ENCODE measurements at places on chromosomes 1 and 21.

GRCh38 chr21:37936010-37936785 lies 19.9 kb upstream of the KCNJ6 start:
- DNase-seq = no peak

- DNase-seq = peak; percentile 72
Observed at GRCh38 chr1:204647114-204647804, 38.3 kb downstream of the LRRN2 start.

- peak; percentile 59 for DNase-seq
Observed at GRCh38 chr1:57019236-57019839, 53.5 kb upstream of the C8B start.

DNA sequence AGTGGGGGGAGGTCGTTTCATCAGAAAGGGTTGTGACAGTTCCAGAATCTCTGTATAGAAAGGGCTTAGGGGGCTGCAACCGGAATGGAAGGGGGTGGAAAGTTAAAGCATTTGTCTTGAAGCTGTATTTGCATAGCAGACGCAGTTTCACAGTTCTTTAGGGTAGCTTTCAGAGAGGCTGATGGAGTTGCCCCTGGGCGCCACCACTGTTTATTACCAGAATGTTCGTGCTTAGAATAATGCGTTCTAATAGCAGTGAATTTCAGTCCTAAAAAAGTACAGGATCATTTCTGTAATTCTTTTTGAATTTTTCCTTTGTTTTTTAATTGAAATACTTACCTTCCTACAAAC lies 1.3 kb downstream of the EXO1 start:
- DNase-seq = no peak

- no peak for DNase-seq
Observed at GRCh38 chr1:202890392-202890791, 1.4 kb upstream of the RABIF start.

DNA sequence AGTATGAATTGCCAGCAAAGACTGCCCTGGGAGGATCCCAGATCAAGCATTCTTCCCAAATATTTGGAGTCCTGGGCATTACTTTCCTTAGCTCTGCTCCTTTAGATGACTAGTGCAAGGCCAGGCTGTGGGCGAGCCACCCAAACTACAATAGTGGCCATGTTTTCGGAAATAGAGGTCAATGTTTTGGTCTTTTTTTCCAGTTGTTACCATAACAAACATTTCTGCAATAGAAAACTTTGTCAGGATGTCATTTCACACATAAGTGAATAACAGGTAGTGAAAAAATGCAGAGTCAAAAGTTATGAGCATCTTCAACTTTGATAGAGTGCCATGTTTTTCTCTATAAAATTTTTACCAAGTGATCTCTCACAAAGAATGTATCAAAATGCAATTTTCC lies 25.2 kb upstream of the OR10J4 start:
- DNase-seq = no peak

DNA sequence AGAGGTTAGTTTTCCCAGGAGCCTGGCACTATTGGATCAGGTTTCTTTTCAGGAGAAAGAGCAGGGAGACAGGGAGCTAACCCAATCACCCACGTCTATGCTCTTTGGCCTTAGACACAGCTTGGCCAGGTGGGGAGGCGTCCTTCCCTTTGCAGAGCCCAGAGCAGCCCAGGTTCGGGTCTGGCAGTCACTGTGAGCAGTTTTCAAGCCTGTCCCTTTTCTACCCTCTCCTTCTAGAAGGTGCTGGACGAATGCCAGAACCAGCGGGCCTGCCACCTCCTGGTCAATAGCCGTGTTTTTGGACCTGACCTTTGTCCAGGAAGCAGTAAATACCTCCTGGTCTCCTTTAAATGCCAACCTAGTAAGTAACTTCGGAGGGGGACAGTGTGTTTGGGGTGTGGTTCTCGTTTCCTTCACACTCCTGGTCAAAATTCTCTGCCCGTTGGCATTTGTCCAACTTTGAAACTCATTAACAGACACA lies 44.9 kb downstream of the EVA1C start:
- DNase-seq = peak; percentile 58

GRCh38 chr1:94715321-94715720 lies 104.8 kb upstream of the SLC44A3 start:
- DNase-seq = no peak

DNA sequence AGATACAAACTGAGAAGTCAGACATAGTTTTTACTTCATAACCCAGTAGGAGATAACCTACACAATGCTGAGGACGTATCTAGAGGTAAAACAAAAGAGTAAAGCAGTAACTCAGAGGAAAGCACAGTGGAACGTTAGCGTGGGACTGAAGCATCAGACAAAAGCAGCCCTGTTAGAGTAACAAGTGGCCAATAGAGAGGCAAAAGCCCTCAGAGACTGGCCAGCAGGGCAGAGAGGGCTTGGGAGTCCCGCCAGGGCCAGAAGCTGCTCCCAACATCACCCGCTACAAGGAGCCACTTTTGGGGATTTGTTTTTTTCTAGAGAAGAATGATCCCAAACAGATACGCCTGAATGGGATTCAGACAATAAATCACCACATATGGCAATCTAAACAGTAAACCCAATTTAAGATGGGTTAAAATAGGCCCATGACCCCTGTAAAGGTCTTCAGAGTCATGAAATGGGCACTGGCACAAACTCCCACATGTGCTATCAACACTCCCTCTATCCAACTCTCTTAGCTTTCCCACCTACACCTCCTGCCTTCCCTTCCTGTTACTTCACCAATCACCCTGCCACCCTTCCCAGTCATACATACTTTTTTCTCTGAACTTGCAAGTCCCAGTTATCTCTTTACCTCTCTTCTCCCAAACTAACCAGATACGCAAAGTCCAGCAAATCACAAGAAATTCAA lies 17.2 kb downstream of the TADA1 start:
- no peak for DNase-seq
